Eye (tissue), 1 donor: ENCODE measurements at places on chromosomes 2 and 18.
A peak's percentile ranks its signal among the peaks of the same experiment; 100 is the strongest.

- no peak for DNase-seq
These were observed 294.6 kb downstream of the LRATD1 start for GRCh38 chr2:14927021-14927564.

GRCh38 chr2:125471963-125472362 lies 1184.0 kb upstream of the GYPC start:
- DNase-seq = peak; percentile 35

- peak; percentile 65 for DNase-seq
These were observed 183.4 kb upstream of the FN1 start for GRCh38 chr2:215619022-215619958.

GRCh38 chr18:46034230-46034629 lies 37.8 kb downstream of the PSTPIP2 start:
- DNase-seq = no peak

GRCh38 chr2:114507744-114508143 lies 65.3 kb downstream of the DPP10 start:
- DNase-seq = no peak

DNA sequence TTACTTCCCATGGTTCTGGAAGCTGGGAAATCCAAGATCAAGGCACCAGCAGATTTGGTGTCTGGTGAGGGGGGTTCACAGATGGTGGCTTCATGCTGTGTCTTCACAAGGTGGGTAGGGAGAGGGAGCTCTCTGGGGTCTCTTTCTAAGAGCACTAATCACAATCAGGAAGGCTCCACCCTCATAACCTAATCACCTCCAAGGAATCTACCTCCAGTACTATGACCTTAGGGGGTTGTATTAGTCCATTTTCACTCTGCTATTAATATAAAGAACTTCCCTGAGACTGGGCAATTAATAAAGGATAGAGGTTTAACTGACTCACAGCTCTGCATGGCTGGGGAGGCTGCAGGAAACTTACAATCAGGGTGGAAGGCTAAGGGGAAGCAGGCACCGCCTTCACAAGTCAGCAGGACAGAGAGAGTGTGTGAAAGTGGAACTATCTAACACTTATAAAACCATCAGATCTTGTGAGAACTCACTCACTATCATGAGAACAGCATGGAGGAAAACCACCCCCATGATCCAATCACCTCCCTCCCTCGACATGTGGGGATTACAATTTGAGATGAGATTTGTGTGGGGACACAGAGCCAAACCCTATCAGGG lies 17.6 kb downstream of the TBC1D8 start:
- no peak for DNase-seq

DNA sequence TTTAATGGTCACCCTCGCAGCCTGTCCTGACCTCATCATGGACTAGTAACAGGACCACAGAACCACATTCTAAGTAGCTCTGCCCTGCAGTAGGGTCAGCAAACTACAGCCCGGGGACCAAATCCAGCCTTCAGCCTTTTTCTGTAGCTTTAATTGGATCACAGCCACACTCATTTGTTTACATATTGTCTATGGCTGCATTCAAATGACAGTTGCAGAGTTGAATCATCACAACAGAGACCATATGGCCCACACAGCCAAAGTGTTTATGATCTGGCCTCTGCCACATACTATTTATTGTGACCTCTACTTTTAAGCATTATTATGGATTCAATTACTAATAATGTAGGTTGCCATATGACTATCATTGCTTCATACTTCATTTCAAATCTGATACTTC lies 47.7 kb downstream of the MAP3K19 start:
- no peak for DNase-seq

- DNase-seq = peak; percentile 46
These were observed 97.6 kb upstream of the SEC11C start for GRCh38 chr18:59041819-59042815.

GRCh38 chr18:7319161-7319560 lies 88.3 kb downstream of the LRRC30 start:
- no peak for DNase-seq
